Naive thymus-derived CD8-positive, alpha-beta T cell (primary cell): ENCODE measurements at places on chromosomes 1 and 21.

DNA sequence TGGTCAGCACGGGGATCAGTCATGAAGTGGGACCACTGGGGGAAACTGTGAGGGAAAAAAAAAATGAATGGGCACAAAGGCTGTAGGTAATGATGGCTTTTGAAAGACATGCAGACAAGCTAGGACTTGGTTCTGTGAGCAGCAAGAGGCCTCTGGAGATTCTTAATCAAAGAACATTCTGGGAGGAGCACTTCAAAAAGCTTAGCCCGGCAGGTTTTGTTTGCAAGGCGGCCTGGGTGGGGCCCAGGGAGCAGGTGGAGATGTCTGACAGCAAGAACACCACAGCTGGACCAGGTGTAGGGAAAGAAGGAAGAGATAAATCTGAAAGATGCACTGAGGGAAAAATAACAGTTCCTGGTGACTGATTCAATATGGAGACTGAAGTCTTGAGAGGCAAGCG lies 6.0 kb downstream of the TEX35 start:
- DNase-seq = no peak

- DNase-seq = no peak
Observed at GRCh38 chr1:177796561-177796960, 173.3 kb downstream of the SEC16B start.

DNA sequence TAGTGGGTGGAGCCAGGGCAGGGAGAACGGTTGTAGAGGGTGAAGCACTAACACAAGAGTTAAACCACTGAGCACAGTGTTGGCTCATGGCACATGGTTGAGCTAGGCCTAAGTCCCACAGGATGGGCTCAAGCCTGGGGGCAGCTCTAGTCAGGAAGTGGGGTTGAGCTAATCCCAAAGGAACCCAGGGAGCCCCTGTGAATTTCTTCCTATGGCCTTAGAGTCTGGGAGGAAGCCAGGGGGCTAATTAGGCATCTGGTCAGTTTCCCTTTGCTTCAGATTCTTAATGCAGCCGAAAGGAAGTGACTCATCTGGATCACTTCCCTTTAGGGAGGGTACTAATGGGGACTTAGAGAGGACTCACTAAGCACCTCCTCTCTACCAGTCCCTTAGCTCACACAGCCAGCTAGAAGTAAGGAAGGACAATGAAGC lies 10.1 kb downstream of the CFAP45 start:
- no peak for DNase-seq

DNA sequence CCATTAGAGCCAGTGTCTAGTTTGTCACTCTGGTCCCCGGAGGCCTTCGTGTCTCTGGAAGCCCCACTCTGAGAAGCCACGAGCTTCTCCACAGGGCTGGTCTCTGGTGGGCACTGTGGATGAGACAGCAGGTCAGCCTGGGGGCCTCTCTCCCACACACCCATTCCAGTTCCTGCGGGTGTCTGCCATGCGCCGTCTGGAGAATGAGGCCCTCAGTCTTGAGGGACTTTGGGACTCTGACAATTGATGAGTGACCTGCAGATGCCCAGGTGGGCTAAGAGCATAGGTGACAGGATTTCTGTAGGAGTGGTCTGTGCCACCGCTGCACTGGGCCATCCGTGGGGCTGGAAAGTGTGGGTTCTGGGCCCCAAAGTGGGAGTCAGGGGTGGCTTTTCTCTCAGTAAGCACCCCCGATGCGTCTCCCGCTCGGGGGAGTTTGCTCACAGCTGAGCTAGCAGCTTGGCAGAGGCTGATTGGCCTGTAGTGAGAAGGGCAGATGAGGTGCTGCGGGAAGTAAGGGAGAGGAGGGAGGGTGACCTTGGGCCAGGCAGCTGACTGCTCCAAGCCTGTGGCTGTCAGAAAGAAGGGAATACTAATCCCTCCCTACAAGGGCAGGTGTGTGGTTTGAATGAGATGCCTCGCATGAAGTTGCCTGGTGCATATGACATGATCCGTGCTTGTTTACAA lies 26.4 kb downstream of the LHX4 start:
- no peak for DNase-seq

GRCh38 chr1:232029315-232029714 lies 402.7 kb downstream of the DISC1 start:
- no peak for DNase-seq

GRCh38 chr1:198700396-198700795 lies 61.6 kb downstream of the PTPRC start:
- DNase-seq = no peak

- DNase-seq = no peak
Observed at GRCh38 chr1:70672442-70672888, 261.4 kb downstream of the CTH start.

DNA sequence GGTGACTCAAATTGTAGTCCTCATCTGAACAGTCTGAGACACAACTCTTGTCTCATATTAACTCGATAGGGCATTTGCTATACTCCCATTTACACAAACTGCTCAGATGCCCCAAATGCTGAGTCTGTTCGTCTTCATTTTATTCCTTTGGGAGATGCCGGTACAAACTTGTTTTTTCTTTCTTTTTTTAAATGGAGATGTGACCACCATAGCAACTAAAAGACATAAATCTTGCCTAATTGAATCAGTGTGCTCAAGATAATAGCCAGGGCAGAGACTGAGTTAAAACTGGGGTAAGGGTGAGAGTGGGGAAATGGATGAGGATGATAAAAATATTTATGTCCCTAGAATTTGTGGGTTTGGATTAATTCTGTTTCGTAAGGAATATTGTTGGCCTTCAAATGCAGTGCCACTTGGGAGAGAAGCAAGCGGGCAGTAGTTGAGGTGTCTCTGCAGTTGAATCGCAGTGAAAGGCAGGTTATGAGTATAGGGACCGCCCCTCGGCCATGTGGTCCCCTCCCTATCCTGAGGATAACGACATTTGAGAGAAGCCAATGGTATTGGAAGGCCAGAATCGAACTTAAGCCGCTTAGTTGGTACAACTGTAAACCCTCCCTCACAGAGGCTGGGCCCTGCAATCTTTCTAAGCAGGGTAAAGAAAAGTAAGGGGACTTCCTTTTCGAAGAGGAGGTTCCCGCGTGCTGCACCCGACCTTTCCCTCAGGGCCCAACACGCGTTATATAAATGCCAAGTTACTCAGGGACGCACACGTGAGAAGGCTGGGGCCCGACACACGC lies 859 bp upstream of the LRRC8B start:
- DNase-seq = peak; percentile 74

- peak; percentile 65 for DNase-seq
Observed at GRCh38 chr1:206461602-206462455, 8.4 kb upstream of the IKBKE start.

- DNase-seq = no peak
Observed at GRCh38 chr1:200535605-200536004, 84.9 kb downstream of the KIF14 start.

GRCh38 chr1:21447311-21447710 lies 7.4 kb downstream of the NBPF3 start:
- no peak for DNase-seq

DNA sequence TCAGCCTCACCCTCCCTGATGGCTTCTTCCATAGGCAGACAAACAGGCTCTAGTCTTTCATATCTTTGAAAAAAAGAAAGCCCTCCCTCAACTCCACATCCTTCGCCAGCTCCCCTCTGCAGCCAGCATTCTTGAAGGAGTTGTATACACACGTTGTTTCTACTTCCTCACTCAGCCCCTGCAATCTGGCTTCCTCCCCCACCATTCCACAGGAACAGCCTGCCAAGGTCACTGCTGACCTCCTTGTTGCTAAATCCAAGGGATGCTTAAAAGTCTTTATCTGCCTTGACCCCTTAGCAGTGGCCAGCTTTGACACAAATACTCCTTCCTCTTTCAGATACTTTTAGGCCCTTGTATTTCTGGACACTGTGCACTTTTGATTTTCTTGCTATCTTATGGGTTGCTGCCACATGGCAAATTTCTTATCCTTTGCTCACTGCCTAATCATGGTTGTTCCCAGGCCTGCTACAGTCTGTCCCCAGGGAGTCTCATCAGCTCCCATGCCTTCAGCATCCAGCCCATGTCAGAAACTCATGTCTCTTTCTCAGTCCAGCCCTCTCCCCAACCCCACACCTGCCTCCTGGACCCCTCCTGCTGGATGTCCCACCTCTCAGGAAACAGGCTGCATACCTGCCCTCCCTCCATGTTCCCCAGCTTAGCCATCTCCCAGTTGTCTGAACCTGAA lies 8.3 kb downstream of the FAM229A start:
- DNase-seq = no peak

DNA sequence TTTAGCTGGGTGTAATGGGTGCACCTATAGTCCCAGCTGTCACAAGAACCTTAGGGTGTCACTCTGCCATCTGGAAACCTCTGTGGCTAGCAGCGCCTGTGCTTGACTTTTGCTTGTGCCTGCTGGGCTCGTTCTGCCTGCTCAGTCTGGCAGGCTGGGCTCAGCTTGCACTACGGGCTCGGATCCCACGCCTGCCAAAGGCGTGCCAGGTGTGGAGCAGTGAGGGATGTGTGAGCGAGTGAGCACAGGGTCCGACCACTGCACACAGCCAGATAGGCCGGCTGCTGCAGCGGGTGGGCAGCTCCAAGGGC lies 2.8 kb upstream of the LSM10 start:
- DNase-seq = no peak

DNA sequence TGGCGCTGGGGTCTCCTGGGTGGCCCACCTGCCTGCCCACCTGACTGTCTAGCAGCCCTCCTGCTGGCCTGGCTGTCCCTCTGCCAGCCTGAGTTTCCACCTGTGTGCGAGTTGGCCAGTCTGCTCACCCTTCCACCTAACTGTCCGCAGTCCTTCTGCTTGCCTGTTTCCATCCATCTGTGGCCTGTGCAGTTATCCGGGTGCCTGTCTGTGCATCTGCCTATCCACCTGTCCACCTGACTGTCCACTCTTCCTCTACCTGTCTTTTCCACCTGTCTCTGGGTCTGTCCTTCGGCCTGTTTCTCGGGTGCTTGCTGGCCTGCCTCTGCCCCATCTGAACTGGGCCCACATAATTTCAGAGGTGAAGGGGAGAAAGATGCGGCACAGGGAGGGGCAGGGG lies 1.9 kb downstream of the KCNQ4 start:
- no peak for DNase-seq

GRCh38 chr1:93733340-93733739 lies 51.7 kb upstream of the BCAR3 start:
- no peak for DNase-seq

- no peak for DNase-seq
Observed at GRCh38 chr1:168972887-168973286, 133.6 kb upstream of the ATP1B1 start.

GRCh38 chr1:17588048-17588871 lies 48.8 kb downstream of the ARHGEF10L start:
- no peak for DNase-seq

- peak; percentile 89 for DNase-seq
Observed at GRCh38 chr1:40802078-40802741, 18.6 kb downstream of the KCNQ4 start.

GRCh38 chr1:53763461-53763860 lies 24.5 kb upstream of the GLIS1 start:
- DNase-seq = no peak

- no peak for DNase-seq
Observed at GRCh38 chr1:55322842-55323241, 107.7 kb upstream of the USP24 start.

- no peak for DNase-seq
Observed at GRCh38 chr21:46160907-46161632, 5.7 kb upstream of the FTCD start.

GRCh38 chr1:47232187-47232874 lies at the start of gene TAL1:
TAL1 (minus strand) TSS chr1:47232225; CDS start chr1:47225888, 6,337 bp downstream.
- DNase-seq = no peak

- DNase-seq = no peak
Observed at GRCh38 chr21:36579898-36580297, 100.0 kb upstream of the CLDN14 start.

DNA sequence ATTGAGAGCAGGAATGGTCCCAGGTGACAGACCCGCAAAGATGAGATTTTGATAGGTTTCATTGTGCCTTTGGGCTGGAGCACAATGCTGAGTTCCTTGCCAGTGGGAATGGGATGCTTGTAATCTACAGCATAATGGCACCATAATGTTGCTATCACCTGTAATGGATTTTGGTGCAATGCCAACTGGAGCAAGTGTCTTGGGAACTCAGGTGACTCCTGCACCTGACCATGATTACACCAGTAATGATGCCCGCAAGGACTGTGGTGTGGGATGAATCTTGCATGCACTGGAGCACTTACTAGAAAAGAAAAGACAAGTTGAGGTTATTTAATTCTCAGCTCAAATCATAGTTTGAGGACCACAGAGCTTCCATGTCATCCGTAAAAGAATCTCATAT lies 96.7 kb downstream of the PTPRU start:
- no peak for DNase-seq

- DNase-seq = no peak
Observed at GRCh38 chr1:196144588-196144987, 463.7 kb downstream of the KCNT2 start.

DNA sequence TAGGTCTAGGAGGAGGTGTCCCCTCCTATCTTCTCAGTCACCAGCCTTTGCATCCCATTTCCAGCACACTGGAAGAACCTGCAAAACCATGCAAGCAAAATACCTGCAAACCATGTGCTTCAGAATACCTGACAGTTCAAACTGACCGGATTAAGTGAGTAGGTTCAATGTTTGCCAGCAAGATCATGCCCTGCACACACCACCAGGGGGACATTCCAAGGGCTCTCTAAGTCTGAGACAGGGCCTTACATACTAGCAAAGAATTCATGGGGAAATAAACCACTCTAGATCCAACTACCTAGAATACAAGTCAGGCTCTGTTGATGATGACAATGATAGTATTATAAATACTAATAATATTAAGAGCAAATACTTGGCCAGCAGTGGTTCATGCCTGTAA lies 27.6 kb downstream of the INPP5B start:
- DNase-seq = no peak

- no peak for DNase-seq
Observed at GRCh38 chr1:111216751-111217150, 10.8 kb upstream of the CHI3L2 start.

GRCh38 chr1:156104861-156105832 lies 9.4 kb upstream of the LMNA start:
- no peak for DNase-seq

GRCh38 chr1:18948913-18949685 lies 7.4 kb downstream of the IFFO2 start:
- DNase-seq = no peak

- DNase-seq = no peak
Observed at GRCh38 chr1:220224611-220225124, 47.6 kb downstream of the RAB3GAP2 start.

DNA sequence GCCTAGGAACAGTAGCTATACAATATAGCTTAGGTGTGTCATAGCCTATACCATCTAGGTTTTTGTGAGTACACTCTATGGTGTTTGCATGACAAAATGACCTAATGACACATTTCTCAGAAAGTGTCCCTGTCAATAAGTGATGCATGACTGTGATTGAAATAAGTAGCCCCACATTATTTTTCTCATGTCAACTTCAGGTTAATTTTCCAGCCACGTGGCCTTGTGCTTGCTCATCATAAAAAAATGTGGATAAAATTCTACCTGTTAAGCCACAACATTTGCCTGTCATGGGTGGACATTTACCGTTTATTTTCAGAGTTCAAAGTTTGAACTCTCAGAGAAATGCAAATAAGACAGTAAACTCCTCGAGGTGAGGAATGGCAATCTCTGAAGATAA lies 5.5 kb downstream of the DISC1 start:
- DNase-seq = no peak

- peak; percentile 63 for DNase-seq
Observed at GRCh38 chr1:25619101-25619890, 2.7 kb downstream of the MAN1C1 start.

GRCh38 chr1:158227904-158228623 lies 26.2 kb upstream of the CD1A start:
- no peak for DNase-seq
